ENCODE measurements at places on chromosomes 4 and X.

- no peak for DNase-seq
Observed at GRCh38 chrX:49695276-49696180, at the start of gene PAGE1. Gene PAGE1, minus strand, starts transcription at chrX:49695984. Its CDS starts 1,214 bp downstream, at chrX:49694770.

DNA sequence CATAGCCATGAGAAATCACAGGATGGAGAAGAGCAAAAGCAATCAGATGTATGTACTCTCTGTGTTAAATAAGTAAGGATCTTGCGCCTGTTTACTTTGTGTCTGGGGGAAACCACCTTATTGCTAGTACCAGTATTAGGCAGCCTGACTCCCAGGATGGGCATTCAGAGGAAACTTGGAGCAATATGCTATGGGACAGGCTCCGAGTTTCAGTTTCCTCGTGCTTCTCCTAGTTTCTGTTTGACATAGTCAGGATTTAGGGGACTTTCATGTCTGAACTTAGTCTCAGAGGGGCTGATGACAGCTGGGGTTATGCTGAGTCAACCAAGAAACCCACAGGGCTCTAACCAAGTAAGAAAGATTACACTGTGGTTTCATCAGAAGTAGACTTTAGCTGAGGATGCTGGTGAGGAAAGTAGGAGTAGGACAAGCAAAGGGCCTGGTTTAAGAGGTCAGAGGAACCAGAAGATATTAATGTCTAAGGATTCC, 13.5 kb downstream of the NSUN7 start:
- DNase-seq = no peak

DNA sequence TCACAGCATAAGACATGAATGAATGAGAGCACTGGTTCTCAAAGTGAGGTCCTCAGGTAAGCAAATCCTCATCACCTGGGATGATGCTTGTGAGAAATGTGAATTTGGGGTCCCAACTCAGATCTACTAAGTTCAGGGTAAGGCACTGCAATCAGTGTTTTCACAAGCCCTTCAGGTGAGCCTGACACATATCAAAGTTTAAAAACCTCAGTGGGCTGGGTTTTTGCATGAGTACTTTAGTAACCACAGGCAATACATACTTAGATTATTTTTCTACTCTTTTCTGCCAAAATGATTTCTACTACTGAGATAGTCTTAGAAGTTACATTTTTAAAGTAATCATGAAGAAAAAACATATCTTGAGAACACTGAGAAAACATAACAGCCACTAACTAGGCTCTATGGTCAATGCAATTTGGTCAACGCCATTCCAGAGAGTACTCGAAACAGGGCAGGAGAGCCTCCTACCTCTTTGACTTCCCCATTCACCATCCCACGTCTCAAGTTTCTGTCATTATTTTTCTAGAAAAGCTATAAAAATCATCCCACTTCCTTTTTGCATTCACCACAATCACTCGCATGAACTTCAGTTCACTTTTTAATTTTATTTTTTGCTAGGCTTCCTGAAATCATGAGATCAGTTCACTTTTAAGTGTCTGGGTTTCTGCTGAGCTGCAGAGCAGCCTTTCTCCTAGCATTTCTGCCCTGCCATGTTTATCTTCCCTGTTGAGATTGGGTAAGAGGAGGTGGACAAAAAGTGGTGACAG, 73.8 kb downstream of the MFAP3L start:
- DNase-seq = no peak

DNA sequence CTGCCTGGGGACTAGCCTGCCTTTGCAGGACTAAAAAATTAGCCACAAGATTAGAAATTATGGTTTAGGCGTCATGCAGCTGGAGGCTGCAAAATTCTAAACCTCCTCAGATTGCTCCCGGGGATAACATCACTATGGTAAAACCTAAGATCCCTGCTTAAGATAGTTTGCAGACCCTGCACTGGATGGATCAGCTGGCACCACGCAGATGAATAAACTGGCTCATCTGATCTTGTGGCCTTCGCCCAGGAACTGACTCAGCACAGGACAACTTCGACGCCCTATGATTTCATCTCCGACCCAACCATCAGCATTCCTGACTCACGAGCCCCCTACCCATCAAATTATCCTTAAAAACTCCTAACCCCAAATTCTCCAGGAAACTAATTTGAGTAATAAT, 482.4 kb downstream of the SPRY1 start:
- DNase-seq = no peak

GRCh38 chr4:166481739-166482138, 608.7 kb downstream of the TLL1 start:
- DNase-seq = no peak

GRCh38 chrX:100350704-100351489, 59.2 kb downstream of the PCDH19 start:
- no peak for DNase-seq

DNA sequence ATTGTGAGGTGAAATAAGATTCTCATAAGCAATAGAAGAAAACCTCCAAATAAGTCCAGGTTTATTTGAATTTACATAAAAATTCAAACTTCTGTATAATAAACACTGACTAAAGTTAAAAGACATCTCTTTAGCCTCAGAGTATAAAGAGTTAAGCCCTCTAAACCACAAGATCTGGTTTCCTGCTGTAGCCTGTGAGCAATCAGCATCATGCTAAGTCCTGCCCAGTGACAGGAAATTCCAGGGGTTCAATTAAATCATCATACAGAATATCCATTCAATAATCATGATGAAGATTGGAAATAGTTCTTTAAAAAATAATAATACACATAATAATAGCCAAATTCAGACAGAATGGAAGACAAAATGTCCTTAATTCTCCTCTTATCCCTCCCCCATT, 139.2 kb upstream of the DGKK start:
- DNase-seq = no peak

GRCh38 chrX:65926095-65927019, 113.5 kb downstream of the VSIG4 start:
- DNase-seq = no peak

GRCh38 chrX:139091066-139091465, 379.5 kb upstream of the FGF13 start:
- DNase-seq = no peak

DNA sequence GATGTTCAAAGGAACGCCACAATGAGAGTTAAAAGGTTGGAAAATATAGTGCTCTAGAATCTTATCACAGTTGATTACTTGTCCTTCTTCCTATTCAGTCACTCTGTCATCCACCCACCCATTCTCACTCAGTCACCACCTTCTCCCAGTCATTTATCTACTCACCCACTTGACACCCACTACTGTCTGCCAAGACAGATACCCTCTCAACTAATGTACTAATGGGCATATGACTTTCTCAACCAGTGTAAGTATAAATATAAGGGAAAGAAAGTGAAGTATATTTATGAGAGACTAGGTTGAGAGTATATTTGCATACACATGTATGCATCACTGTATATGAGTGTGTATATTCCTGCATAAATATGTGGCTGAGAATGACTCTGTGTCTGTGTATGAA, 20.0 kb downstream of the MID2 start:
- no peak for DNase-seq

DNA sequence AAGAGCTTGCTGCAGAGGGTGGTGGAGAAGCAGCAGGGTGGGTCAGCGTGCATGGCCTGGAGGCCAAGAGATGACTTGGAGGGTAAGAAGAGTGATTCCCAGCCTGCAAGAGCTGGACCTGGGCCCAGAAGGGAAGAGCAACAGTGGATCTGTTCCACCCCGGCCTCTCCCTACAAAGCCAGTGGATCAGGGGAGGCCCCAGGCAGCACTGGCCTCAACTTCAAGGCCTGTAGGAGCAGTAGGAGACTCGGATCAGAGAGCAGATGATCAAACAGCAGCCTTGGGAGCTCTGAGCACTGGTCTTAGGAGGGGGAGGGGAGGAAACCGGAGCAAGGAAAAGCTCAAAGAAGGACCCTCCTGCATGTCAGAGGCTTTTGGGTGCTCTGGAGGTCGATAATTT, 7.6 kb downstream of the L1CAM start:
- no peak for DNase-seq

DNA sequence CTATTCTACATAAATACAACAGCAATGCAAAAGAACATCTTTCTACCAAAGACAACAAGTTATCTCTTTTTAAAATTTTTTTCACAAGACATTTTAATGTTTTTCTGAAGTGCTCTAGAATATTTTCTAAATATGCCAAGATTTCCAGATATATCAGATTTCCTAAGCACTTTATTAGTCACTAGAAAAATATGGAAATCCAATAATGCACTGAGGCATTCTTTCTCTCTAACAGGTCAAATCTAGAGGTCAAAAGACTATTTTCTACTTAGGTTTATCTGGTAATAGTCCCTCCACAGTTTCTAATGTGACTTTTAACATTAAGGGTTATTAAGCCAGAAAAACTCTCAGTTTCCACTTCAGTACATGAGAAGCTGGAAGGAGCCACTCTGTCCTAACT, 1041.2 kb upstream of the INTU start:
- no peak for DNase-seq
